ENCODE measurements at places on chromosomes 5 and 9.

- no peak for DNase-seq
Observed at GRCh38 chr5:54996466-54996865, 11.1 kb upstream of the ESM1 start.

DNA sequence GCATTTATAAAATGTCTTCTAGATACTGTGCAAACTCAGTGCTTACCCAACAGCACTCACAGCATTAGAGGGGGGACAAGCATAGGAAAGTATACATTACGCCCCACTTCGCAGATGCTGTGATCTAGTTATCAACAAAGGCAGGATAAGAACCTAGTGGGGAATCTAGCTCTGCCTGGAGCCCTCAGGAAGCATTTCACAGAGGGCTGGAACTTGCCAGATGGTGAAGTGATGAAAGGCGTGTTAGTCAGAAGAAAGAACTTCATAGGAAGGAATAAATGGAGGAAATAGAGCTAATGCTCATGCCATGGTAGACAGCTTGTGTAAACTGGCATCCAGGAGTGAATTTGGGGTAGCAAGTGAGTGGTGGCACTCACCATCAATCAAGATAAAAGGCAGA lies 25.8 kb downstream of the DIRAS2 start:
- no peak for DNase-seq

- DNase-seq = no peak
Observed at GRCh38 chr5:154885439-154885838, 27.0 kb downstream of the CNOT8 start.

DNA sequence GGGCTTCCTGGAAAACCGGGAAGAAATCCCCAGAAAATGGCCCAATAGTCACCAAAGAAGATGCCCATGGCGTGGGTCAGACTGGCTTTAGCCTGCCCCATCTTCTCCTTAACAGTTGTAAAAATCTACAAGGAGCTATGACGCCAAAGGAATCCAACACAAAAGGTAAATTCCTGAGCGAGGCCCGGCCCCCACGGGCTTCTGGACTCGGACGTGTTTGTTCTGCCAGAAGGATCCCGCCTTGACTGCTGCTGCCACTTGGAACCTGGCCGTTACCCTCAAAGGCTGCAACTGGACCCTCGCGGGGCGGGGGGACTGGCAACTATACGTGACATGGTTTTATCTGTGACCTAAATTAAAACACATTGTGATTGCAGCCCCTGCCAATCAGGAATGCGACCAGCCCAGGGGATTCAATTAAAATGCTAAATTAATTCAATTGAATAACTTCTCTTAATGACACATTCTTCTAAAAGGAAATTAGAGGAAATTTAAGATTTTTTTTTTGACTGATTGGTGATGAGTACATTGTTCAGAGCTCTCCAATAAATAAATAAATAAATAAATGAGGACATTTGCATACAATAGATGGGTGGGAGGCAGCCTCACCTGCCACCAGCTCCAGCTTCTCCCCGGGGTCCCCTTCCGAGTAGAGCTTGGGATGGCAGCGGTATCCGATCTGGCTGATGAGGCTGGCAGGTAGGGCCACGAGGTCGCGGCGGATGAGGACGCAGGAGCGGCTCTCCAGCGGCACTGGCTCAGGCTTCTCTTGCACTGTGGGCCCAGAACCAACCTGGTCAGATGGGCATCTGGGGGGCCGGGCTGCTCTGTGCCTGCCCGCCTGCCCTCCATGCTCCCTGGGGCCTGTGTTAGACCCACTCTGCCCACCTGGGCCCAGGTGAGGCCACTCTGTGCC lies 54.7 kb upstream of the UBAC1 start:
- DNase-seq = no peak

- no peak for DNase-seq
Observed at GRCh38 chr5:139272471-139273321, 20.8 kb upstream of the MATR3 start.
